ENCODE measurements at places on chromosomes 5 and 9. TPM values are rescaled to one million over a fixed set of nuclear protein-coding genes. Genes with fewer than 3 reads are reported as not detected.

ZNF462 gene
- total RNA-seq: 3.6 TPM

C5orf34 gene
- total RNA-seq: 3.8 TPM

HACD4 gene
- 1.0 TPM for total RNA-seq

SELENOP gene
- 0.37 TPM for total RNA-seq

PCDHA11 gene
- 0.24 TPM for total RNA-seq

PCDHGB3 gene
- 0.14 TPM for total RNA-seq

CDKN2A gene
- not detected for total RNA-seq

IGFBPL1 gene
- 2.1 TPM for total RNA-seq

TMEM232 gene
- total RNA-seq: 0.10 TPM

MARCOL gene
- total RNA-seq: not detected

PCDHGB6 gene
- 0.09 TPM for total RNA-seq

SLC6A3 gene
- 1.3 TPM for total RNA-seq

IFNA21 gene
- total RNA-seq: not detected

PFN3 gene
- not detected for total RNA-seq

SPATA31E1 gene
- 0.01 TPM for total RNA-seq

LCN9 gene
- total RNA-seq: not detected

DBN1 gene
- total RNA-seq: 54.9 TPM

FGD3 gene
- total RNA-seq: 0.16 TPM

FAM153A gene
- total RNA-seq: not detected

WDR38 gene
- total RNA-seq: 0.14 TPM

KCTD16 gene
- 0.01 TPM for total RNA-seq

PCDHA13 gene
- 0.03 TPM for total RNA-seq

ADGRD2 gene
- total RNA-seq: 0.03 TPM

PDE8B gene
- total RNA-seq: 2.0 TPM
